ENCODE measurements at places on chromosomes 11 and 22. TPM values are rescaled to one million over a fixed set of nuclear protein-coding genes. Genes with fewer than 3 reads are reported as not detected.
A peak's percentile ranks its signal among the peaks of the same experiment; 100 is the strongest.

- DNase-seq = no peak
- H3K4me1 ChIP-seq = peaks cover 3% of the 10 kb centered on the region
- H3K4me3 ChIP-seq = no peak overlapping the region
- H3K27me3 ChIP-seq = no peaks in the 10 kb centered on the region
- H3K36me3 ChIP-seq = peaks cover 13% of the 10 kb centered on the region
- no peak overlapping the region for H3K27ac ChIP-seq
Observed at GRCh38 chr11:108135845-108136544, 14.6 kb downstream of the ACAT1 start.

UBASH3B gene
- total RNA-seq = 30.9 TPM

LGR4 gene
- total RNA-seq = 0.58 TPM

MS4A2 gene
- total RNA-seq = not detected

WNT11 gene
- 0.93 TPM for total RNA-seq

GRCh38 chr11:78800096-78800690 lies 225.5 kb upstream of the NARS2 start:
- no peak for DNase-seq
- H3K4me3 ChIP-seq = no peak overlapping the region
- H3K27ac ChIP-seq = no peak overlapping the region
- no peaks in the 10 kb centered on the region for H3K27me3 ChIP-seq

DNA sequence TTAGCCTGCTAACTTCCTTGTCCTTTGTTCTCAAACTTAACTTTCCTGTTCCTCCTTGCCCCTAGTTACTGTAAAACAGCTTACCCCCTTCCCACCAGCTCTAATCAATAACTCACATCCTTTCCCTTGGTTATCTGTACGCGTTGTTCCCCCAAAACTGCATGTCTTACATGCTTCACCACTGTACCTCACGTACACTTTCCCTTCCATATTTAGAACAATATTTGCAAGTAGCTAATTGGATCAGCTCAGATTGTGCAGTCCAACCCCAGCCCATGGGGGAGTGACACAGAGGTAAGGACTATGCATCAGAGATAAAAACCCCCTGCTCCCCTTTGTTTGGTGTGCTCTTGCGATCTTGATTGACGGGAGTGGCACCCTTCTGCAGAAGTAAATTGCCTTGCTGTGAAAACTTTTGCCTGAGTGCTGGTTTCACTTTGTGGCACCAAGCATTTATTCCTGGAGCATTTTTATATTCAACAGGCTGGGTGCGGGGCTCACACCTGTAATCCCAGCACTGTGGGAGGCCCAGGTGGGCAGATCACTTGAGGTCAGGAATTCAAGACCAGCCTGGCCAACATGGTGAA lies 30.9 kb downstream of the MIF start:
- H3K4me1 ChIP-seq = no peaks in the 10 kb centered on the region
- no peak overlapping the region for H3K27ac ChIP-seq

DNA sequence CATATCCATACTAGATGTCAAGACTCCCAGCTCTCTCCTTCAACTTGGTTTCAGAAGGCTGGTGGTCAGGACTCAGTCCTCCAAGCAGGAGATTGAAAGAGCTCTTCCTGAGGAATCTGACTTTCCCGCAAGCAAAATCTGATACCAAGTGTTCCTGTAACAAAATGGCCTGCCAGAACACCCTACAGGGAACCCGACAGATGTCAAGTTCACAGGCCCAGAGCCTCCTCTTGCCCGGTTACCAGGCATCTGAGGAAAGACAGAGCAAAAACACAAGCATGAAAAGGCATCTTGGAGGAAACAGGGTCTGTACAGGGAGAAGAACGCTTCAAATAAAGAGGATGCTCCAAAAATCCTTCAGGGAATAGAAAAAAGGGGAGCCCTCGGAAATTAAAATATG lies 8.7 kb upstream of the KCNJ5 start:
- no peaks in the 10 kb centered on the region for H3K36me3 ChIP-seq
- no peak overlapping the region for H3K4me3 ChIP-seq
- no peak for DNase-seq
- H3K27ac ChIP-seq = no peak overlapping the region
- H3K27me3 ChIP-seq = peaks cover 9% of the 10 kb centered on the region
- no peaks in the 10 kb centered on the region for H3K4me1 ChIP-seq

DNA sequence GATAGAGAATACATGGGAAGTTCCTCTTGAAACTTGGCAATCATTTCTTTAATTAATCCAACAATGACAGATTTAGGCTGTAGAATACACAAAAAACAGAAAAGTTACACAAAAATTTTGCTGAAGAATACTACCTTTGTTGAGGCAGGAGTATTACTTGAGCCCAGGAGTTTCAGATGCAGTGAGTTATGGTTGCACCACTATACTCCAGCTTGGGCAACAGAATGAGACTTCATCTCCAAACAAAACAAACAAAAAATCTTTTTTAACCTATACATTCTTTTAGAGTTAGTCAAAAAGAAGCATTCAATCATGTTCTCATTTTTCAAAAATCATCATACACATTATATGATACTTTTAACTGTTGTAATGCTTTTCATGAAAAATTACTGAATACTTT lies 22.1 kb downstream of the UEVLD start:
- H3K4me3 ChIP-seq = no peak overlapping the region
- no peak for DNase-seq
- H3K4me1 ChIP-seq = no peaks in the 10 kb centered on the region
- no peaks in the 10 kb centered on the region for H3K27me3 ChIP-seq
- no peak overlapping the region for H3K27ac ChIP-seq

ZP1 gene
- 0.41 TPM for total RNA-seq

- no peak overlapping the region for H3K27ac ChIP-seq
- no peaks in the 10 kb centered on the region for H3K4me1 ChIP-seq
- no peak for DNase-seq
- H3K4me3 ChIP-seq = no peak overlapping the region
Observed at GRCh38 chr11:103985041-103985440, 51.4 kb upstream of the DDI1 start.

DNA sequence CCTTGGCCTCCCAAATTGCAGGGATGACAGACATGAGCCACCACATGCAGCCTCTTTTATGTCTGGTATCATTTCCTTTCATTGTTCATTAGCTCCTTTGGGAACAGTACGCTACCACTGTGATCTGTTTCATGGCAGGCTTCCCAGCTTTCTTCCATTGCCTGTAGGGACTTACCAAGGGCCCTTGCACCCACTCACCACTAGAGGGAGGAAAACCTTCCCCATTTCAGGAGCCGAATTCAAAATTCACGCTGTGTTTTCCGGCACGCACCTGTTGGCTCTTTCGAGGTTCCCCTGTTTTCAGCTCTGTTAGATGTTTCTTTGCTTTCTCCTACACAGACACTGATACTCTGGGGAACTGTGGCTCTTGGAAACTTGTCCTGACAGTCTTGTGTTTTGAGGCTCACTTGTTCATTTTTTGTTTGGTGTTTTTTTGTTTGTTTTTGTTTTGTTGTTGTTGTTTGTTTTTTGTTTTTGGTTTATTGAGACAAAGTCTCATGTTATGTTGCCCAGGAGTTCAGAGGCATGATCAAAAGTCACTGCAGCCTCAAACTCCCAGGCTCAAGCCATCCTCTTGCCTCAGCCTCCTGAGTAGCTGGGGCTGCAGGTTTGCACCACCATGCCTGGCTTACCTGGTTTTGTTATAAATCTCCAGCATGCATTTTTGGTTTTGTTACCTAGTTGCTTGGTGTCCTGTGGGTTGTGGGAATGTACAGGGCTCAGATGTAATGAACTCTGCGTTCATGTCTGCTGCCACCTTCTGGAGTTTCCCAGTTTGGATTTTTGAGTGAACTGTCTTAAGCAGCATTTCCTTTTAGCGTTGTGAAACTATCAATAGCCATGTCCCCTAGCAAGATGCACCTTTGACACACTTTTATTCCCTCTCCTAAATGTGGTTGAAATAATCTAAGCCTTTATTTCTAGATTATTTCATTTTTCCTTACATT lies 2.3 kb downstream of the KRTAP5-11 start:
- H3K4me3 ChIP-seq = no peak overlapping the region
- no peaks in the 10 kb centered on the region for H3K4me1 ChIP-seq
- DNase-seq = peak; percentile 37
- no peak overlapping the region for H3K27ac ChIP-seq
- H3K36me3 ChIP-seq = no peaks in the 10 kb centered on the region

PATZ1 gene
- 40.9 TPM for total RNA-seq

OR10A2 gene
- total RNA-seq = not detected

- no peaks in the 10 kb centered on the region for H3K36me3 ChIP-seq
- DNase-seq = no peak
- no peaks in the 10 kb centered on the region for H3K27me3 ChIP-seq
Observed at GRCh38 chr11:115352805-115353485, 151.3 kb downstream of the CADM1 start.

POU2AF2 gene
- not detected for total RNA-seq

DNA sequence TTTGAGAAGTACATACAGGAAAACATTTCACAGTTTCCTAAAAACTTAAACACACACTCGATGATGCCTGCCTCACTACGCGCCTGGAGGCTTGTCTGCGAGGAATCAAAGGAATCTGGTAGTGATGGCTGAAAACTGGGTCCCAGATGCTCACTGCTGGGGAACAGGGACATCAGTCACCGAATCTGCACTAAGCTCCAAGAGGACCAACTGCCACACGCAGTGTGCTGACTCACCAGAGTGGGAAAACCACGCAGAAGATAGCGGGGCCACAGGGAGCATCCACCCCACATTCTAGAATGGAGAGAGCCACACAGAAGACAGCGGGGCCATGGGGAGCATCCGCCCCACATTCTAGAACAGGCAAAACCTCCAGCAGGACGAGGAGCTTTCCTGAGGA lies 24.3 kb upstream of the MOB2 start:
- H3K36me3 ChIP-seq = no peaks in the 10 kb centered on the region
- DNase-seq = no peak
- no peak overlapping the region for H3K4me3 ChIP-seq
- H3K27me3 ChIP-seq = no peaks in the 10 kb centered on the region

GRCh38 chr11:119218141-119218878 lies 12.2 kb downstream of the CBL start:
- no peaks in the 10 kb centered on the region for H3K36me3 ChIP-seq
- H3K4me1 ChIP-seq = peaks cover 36% of the 10 kb centered on the region
- H3K27ac ChIP-seq = no peak overlapping the region
- no peaks in the 10 kb centered on the region for H3K27me3 ChIP-seq
- no peak overlapping the region for H3K4me3 ChIP-seq
- no peak for DNase-seq

OR51D1 gene
- not detected for total RNA-seq

ANGPTL5 gene
- not detected for total RNA-seq

GRCh38 chr11:2215230-2215560 lies 43.6 kb upstream of the TH start:
- H3K4me3 ChIP-seq = no peak overlapping the region
- no peaks in the 10 kb centered on the region for H3K36me3 ChIP-seq
- H3K27ac ChIP-seq = no peak overlapping the region

DNA sequence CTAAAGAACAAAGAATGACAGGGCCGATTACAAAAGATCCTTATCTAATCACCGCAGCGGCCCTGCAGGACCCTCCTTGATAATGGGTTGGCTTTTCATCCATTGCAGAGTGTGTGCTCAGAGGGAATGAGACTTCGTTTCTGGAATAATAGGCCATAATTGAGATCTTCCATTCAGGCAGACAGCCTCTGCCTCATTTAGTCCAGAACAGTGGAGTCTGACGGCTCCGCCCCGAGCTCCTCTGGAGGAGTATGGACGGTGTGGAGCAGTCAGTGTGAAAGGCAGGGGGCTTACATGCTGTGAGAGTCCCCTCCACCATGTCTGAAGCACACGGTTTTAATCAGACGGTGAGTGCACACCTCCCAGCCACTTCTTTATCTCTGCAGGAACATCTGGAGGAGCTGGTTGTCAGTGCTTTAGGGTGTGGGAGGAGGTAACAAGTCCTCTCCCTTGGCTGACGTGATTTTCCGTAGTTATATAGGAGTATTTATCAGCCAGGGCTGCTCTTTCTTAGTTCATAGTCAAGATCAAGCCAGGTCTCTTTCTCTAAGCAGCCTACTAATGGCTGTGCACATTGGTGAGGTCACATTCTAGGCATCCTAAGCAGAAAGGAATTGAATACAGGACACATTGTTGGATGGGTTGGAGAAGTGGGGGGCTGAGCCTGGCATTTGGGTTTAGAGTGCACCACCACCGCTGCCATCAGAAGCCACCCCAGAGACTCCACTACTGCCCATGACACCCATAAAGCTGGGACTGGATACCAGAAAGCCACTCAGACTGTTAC lies 1477.9 kb downstream of the TBC1D22A start:
- H3K4me3 ChIP-seq = no peak overlapping the region
- H3K36me3 ChIP-seq = no peaks in the 10 kb centered on the region
- H3K4me1 ChIP-seq = no peaks in the 10 kb centered on the region

DNA sequence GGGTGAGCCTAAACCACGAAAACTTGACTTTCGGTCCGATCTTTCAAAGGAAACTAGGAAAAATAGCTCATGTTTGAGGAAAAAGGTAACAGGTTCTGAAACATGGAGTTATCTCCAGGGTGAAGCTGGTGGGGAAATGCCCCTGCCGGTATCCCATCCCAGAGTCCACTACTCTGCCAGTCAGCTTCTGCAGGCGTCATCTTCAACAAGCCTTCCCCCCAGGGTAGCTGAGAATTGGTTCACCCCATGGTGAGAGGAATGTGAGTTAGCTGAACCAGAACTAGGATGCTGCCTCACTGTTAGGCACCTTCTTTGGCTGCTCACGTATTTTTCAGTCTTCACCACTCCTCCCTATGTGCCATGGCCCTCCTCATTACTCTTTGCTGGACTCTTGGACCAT lies 1.1 kb downstream of the GVQW3 start:
- peak overlapping the region; percentile 82 for H3K4me3 ChIP-seq
- peaks cover 45% of the 10 kb centered on the region for H3K4me1 ChIP-seq
- no peak overlapping the region for H3K27ac ChIP-seq
- H3K36me3 ChIP-seq = no peaks in the 10 kb centered on the region

- no peaks in the 10 kb centered on the region for H3K27me3 ChIP-seq
- no peak for DNase-seq
- H3K4me1 ChIP-seq = no peaks in the 10 kb centered on the region
- no peak overlapping the region for H3K27ac ChIP-seq
- no peak overlapping the region for H3K4me3 ChIP-seq
Observed at GRCh38 chr11:103744496-103745153, 291.8 kb upstream of the DDI1 start.

- H3K4me3 ChIP-seq = no peak overlapping the region
- no peaks in the 10 kb centered on the region for H3K36me3 ChIP-seq
- no peak overlapping the region for H3K27ac ChIP-seq
- H3K4me1 ChIP-seq = no peaks in the 10 kb centered on the region
- no peaks in the 10 kb centered on the region for H3K27me3 ChIP-seq
Observed at GRCh38 chr11:60785806-60786361, 751 bp downstream of the MS4A10 start.
